ENCODE measurements at places on chromosomes 12 and 14.

DNA sequence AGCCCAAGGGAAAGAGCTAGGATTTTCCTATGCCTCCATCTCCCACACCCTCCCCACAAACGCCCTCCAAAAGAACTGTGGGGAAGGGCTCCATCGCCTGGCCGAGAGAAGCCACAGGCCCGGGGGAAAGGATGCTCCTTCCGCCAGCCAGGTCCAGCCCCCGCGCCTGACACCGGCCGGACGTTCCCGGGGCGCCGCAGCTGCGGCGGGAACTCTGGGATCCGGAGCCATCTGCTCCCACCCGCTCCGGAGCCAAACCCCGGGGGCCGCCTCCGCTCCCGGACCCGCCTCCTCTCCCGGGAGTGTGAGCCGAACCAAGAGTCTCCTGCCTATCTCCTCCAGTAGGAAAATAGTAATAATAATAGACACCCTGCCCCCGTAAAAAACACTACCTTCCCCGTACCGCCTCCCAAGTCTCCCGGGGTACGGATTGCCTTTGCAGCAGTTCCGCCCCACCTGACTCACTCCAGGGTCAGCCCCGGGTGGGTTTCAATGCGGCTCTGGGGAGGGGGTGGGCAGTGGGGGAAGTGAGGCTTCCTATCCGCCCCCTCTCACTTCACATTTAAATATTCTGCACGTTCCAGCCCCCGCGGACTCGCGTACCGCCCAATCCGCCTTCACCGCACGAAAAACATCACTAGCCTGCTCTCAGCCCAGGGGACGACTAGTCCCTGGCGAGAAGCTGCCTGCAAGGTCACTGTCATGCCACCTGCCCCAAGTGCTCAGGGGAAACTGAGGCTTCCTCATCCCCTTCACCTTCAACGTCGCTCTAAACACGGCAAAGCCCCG, 2.4 kb downstream of the AGAP2 start:
- no peak for DNase-seq

- DNase-seq, result peak; percentile 54
Measured at GRCh38 chr14:53209370-53209769, 56.2 kb upstream of the DDHD1 start.

DNA sequence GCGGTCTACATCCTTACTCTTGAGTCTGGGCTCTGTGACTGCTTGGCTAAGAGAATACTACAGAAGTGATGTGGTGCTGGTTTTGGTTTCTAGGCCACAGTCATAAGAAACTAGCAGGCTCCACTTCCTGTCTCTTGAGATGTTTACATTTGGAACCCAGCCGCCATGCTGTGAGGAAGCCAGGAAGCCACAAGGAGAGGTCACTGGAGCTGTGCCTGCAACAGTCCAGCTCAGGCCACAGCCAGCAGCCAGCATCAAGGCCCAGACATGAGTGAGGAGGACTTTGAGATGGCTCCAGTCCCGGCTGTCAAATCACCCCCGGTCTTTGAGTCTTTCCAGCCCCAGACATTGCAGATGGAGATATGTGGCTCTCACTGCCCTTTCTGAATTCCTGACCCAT, 12.9 kb upstream of the FAM181A start:
- no peak for DNase-seq

DNA sequence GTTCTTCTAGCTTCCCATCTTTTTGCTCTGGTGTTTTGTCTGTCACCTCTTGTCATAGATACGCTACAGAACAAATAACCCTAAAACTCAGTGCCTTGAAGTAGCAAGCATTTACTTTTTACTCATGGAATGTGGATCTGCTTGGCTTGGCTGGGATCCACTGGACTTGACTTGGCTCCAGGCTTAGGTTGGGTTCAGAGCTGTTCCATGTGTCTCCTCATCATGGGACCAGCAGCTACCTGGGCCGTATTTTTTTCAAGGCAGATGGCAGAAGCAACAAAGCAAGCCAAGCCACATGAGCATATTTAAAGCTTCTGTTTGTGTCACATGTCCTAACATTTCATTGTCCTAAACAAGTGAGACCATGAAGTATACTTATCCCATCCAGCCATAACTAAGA, 48.7 kb upstream of the ATF1 start:
- no peak for DNase-seq

DNA sequence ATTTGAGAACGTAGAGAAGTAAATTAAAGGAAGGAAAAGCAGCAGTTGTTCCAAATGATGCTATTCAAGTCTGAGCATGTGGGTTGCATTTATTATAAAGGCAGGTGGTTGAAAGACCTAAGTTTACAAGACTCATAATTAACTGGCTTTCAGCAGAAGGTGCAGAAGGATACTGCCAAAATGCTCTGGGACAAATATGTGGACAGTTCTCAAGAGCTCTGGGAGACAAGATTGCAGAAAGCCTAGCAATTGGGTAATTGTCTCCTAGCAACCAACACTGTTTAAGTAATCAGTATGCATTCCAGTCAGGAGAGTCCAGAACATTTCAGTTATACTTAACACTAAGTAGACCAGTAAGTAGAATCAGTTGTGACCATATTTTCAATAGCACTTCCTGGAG, 131.5 kb downstream of the GPR135 start:
- DNase-seq, result peak; percentile 18

- peak; percentile 55 for DNase-seq
Measured at GRCh38 chr14:106318700-106319099, 792.3 kb downstream of the TMEM121 start.

- no peak for DNase-seq
Measured at GRCh38 chr14:47194055-47194454, 481.4 kb downstream of the MDGA2 start.

DNA sequence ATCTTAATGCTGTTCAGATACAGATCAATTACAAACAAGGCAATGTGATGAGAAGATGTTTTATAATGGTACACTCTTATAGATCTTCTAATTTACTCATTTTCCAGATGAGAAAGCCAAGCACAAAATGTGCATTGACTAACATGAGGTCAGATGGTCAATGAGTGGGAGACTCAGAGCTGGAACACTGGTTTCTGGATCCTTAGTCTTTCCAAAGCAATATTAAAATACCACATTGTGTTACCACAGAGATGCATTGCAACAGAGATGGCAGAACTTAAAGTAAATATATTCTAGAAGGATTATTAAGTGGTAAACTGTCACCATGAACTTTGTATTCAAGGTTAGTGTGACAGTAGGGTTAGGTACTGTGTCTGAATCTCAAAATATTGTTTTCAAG, 113.6 kb downstream of the SLC15A5 start:
- no peak for DNase-seq

DNA sequence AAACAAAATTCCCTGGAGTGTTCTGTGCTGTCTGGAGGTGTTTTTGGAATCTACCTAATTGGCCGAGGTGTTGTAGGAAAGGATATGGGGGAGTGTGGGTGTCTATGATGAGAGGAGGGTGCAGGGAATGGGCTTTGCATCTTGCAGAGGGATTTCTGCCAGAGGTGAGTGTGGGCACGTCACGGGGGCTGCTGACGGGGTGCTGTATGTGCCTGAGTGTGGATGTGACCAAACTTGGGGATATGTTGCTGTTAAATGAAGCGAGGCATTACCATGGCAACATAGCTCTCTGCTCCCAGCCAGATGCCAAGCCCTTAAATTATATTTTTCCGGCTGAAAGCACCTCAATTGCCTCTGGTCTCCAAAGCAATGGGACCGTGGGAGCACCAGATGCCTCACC, 44.3 kb upstream of the SPTLC2 start:
- no peak for DNase-seq

- DNase-seq, result no peak
Measured at GRCh38 chr12:23534196-23534595, 415.3 kb downstream of the SOX5 start.

DNA sequence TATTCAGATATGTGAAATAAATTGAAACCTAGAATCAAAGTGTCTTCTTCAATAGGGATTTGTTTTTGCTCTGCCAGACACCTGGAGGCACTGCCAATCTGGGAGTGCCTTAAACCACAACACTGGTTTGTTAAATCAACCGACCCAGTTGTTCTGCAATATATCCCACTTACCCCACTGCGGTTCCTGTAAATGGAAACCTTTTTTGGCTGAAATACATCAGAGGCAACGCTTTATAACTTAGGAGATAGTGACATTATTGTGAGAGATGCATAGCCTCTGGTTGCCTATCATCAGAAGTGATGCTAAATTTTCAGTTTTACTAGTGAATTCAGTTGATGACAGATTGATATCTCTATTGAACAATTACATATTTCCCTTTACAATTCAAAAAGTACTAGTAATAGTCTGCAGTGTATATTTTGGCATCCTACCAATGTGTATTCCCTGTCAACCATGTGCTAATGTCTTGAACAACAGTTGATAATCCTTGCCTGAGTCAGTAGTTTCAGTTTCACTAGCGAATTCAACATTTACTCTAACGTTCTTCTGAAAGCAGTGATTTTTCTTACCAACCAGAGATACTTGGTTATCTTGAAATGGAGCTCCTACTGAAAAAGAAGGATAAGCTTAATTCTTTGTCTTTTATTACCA, 30.5 kb downstream of the PPP2R5C start:
- no peak for DNase-seq

- DNase-seq, result no peak
Measured at GRCh38 chr14:58919217-58919616, 269.2 kb upstream of the DAAM1 start.

DNA sequence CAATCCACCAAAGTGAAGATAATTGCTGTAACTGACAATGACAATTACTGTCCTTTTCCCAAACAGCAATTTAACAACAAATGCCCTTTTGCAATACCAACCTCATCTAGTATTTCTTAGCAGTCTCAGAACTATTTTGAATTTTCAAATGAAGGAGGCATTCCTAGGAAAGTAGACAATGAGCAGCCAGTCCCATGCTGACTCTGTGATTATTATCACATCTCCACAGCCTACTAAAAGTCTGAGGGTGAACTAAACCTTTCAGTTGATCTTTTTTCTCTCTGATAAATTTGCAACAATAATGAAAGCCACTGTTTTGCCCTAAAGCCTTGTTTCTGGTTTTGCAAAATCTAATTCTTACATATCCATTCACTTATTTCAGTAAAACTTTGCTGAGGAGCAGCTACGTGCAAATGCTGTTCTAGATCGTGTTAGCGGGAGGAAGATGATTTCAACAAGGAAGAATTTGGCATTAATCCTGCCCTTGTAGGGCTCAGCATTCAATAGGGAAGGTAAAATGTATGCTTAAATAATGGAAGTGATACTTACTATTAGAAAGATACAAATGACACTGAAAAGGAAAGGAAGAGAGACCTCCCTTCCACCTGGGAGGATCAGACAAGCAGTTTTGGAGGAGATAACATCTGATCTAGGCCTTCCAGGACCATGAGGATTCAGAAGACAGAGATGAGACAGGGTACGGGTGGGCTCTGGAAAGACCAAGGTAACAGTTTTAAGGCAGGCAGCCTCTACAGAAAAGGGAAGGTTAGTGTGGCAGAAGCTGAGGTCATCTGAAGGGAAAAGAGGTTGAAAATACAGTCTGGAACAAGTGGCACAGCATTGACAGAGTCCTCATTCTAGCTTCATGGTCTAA, 47.4 kb downstream of the SLC38A1 start:
- no peak for DNase-seq

DNA sequence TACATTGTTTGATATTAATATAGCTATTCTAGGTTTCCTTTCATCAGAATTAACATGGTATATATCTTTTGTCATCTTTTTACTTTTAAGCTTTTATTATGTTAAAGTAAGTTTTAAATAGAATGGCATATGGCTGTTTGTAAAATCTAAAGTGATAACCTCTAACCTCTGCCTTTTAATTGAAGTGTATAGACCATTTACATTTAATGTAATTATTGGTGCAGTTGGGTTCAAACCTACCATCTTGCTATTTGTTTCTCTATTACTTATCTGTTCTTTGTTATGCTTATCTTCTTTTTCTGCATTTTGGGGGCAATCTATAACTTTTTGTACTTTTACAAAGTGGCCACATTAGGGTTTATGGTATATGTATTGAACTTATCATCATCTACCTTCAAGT, 35.8 kb downstream of the PRMT8 start:
- DNase-seq, result no peak

DNA sequence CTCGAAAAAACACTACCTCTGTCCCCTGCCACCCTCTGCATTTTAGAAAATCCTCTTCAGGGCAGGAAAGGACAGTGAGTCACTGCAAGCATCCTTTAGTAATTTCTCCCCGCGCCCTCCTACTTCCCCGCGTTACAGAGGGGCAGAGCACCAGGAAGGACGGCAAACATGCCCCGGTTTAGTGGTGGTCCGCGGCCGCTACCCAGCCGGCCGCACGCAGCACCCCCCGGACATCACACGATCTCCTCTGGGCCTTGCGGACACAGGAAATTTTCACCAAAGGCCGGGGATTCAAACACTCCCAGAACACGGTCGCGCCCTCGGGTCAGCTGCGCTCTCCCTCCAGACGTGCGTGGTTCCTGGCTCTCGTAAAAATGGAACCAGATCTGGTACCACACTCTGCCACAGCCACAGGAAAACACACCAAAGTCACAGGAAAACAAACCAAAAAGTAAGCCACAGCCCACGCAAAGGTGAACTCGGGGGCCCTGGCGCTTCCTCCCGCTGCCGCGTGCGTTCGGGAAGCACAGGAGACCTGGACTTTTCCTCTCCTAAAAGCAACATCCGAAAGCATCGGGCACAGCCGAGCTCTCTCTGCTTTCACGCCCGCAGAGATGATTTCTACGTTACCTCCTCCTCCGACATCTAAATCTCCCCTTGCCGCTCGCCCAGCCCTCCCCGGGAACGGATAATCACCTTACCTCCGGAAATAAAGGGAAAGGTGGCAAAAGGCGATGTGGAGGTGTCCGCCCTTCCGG, 839 bp downstream of the SLC38A1 start:
- no peak for DNase-seq

DNA sequence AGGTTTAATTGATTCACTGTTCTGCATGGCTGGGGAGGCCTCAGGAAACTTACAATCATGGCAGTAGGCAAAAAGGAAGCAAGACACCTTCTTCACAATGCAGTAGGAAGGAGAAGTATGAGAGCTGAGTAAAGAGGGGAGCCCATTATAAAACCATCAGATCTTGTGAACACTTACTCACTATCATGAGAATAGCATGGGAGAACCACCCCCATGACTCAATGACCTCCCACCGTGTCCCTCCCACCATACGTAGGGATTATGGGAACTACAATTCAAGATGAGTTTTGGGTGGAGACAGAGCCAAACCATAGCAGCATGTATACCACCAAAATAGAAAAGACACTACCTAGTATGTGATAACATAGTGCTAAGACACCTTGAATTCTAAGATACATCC, 2.9 kb upstream of the HMGA2 start:
- DNase-seq, result no peak

DNA sequence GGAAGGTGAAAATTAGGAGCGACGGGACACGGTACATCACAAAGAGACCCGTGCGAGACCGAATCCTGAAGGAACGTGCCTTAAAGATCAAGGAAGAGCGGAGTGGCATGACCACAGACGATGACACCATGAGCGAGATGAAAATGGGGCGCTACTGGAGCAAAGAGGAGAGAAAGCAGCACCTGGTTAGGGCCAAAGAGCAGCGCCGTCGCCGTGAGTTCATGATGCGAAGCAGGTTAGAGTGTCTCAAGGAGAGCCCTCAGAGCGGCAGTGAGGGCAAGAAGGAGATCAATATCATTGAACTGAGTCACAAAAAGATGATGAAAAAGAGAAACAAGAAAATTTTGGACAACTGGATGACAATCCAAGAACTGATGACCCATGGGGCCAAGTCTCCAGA, 385.3 kb downstream of the PDZRN4 start:
- no peak for DNase-seq
